ENCODE measurements at places on chromosomes 6 and 20. TPM values are rescaled to one million over a fixed set of nuclear protein-coding genes. Genes with fewer than 3 reads are reported as not detected.
A peak's percentile ranks its signal among the peaks of the same experiment; 100 is the strongest.

The DEFB124 gene
- total RNA-seq = not detected

The POLR1H gene
- total RNA-seq = 16.2 TPM

The POLR1C gene
- total RNA-seq = 13.5 TPM

The TEAD3 gene
- 19.3 TPM for total RNA-seq

The PRL gene
- not detected for total RNA-seq

The ENPP4 gene
- total RNA-seq = 36.0 TPM

- H3K4me1 ChIP-seq = peaks cover 17% of the 10 kb centered on the region
- no peaks in the 10 kb centered on the region for H3K27me3 ChIP-seq
- no peak for DNase-seq
- no peak overlapping the region for H3K4me3 ChIP-seq
Measured at GRCh38 chr20:6702144-6702543, 65.3 kb upstream of the BMP2 start.

GRCh38 chr6:80464901-80465300 lies 358.4 kb downstream of the BCKDHB start:
- H3K4me3 ChIP-seq = no peak overlapping the region
- H3K36me3 ChIP-seq = no peaks in the 10 kb centered on the region
- H3K4me1 ChIP-seq = no peaks in the 10 kb centered on the region
- no peak for DNase-seq
- H3K27ac ChIP-seq = no peak overlapping the region

DNA sequence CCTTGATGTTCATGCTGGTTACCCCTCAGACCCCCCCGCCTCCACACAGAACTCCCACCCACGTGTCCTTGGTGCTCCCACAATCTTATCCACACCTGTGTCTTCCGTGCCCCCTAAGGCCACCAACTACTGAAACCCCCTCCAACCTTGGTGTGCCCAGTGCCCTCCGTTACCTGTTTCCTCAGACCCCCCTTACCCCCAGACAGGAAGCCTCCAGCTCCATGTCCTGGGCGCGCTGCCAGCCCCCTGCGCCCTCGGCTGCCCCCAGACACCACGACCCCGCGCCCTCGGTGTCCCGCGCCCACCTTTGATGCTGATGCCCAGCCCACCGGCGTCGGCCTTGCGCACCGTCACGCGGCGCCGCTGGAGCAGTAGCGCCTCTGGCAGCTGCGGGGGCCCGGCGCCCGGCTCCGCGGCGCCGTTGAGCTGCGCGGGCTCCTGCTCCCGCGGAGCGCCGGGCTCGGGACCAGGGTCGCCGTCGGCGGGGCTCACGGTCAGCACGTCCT lies 504 bp downstream of the SNTA1 start:
- no peaks in the 10 kb centered on the region for H3K27me3 ChIP-seq
- no peak for DNase-seq
- no peaks in the 10 kb centered on the region for H3K4me1 ChIP-seq
- H3K36me3 ChIP-seq = no peaks in the 10 kb centered on the region
- peak overlapping the region; percentile 86 for H3K27ac ChIP-seq
- H3K4me3 ChIP-seq = peak overlapping the region; percentile 68

GRCh38 chr20:53918020-53918311 lies 152.4 kb downstream of the BCAS1 start:
- DNase-seq = no peak
- no peaks in the 10 kb centered on the region for H3K4me1 ChIP-seq
- no peak overlapping the region for H3K4me3 ChIP-seq
- no peaks in the 10 kb centered on the region for H3K36me3 ChIP-seq
- H3K27ac ChIP-seq = peak overlapping the region; percentile 90
- H3K27me3 ChIP-seq = no peaks in the 10 kb centered on the region

GRCh38 chr6:21946298-21946783 lies 350.5 kb downstream of the PRL start:
- H3K4me3 ChIP-seq = no peak overlapping the region
- H3K27me3 ChIP-seq = no peaks in the 10 kb centered on the region
- peaks cover 2% of the 10 kb centered on the region for H3K4me1 ChIP-seq
- no peak for DNase-seq
- H3K36me3 ChIP-seq = no peaks in the 10 kb centered on the region

DNA sequence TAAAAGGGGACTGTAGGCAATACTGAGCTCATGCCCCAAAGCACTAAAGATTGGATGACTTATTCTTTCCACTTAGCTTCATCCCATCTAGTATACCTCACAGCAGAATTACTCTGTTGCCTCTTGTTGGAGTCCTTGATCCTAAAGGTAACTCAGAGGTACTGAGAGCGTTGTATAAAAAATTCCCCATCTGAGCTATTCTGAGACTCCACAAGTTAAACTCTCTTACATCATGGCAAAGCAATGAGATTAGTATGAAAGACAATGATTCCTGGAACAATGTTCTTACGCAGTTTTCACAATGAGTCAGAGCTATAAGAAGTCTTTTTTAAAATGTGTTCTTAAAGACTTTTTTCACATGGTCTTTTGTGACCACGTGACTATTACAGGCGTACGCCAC lies 370.1 kb downstream of the ADGRB3 start:
- H3K4me3 ChIP-seq = no peak overlapping the region
- no peak for DNase-seq
- H3K4me1 ChIP-seq = no peaks in the 10 kb centered on the region
- H3K27ac ChIP-seq = no peak overlapping the region
- no peaks in the 10 kb centered on the region for H3K27me3 ChIP-seq

DNA sequence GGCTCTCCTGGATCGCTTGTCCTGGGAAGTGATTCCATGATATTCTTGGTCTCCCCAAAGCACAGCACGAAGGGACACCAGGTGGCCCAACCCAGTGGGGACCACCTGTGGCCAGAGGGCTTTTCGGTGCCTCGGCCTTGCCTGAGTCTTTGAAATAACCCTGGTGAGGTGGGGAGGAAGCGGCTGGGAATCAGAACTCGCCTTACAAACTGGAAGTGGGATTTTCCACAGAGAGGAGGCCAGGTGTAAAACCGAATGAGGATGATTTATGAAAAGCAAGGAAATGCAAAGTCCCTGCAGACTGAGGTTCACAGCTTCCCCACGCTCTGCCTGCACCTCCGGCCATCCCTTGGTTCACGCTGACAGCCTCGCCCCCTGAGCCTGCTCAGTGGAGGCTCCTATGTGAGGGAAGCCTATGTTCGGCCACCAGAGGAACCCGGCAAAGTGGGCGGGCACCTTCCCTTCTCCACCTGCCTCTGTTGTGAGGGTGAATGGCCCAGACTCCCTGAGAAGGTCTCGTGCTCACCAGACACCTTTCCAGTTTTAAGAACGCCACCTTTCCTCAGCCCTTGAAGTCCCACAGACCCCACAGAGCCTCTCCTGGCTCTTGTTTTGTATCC lies 133.8 kb upstream of the CST7 start:
- H3K4me3 ChIP-seq = no peak overlapping the region
- H3K27ac ChIP-seq = no peak overlapping the region
- H3K36me3 ChIP-seq = no peaks in the 10 kb centered on the region
- no peaks in the 10 kb centered on the region for H3K4me1 ChIP-seq
- no peak for DNase-seq

GRCh38 chr6:136635615-136636014 lies 85.4 kb upstream of the MAP7 start:
- H3K27ac ChIP-seq = no peak overlapping the region
- no peak overlapping the region for H3K4me3 ChIP-seq
- H3K27me3 ChIP-seq = no peaks in the 10 kb centered on the region
- no peak for DNase-seq
- H3K4me1 ChIP-seq = no peaks in the 10 kb centered on the region
- H3K36me3 ChIP-seq = peaks cover 7% of the 10 kb centered on the region

DNA sequence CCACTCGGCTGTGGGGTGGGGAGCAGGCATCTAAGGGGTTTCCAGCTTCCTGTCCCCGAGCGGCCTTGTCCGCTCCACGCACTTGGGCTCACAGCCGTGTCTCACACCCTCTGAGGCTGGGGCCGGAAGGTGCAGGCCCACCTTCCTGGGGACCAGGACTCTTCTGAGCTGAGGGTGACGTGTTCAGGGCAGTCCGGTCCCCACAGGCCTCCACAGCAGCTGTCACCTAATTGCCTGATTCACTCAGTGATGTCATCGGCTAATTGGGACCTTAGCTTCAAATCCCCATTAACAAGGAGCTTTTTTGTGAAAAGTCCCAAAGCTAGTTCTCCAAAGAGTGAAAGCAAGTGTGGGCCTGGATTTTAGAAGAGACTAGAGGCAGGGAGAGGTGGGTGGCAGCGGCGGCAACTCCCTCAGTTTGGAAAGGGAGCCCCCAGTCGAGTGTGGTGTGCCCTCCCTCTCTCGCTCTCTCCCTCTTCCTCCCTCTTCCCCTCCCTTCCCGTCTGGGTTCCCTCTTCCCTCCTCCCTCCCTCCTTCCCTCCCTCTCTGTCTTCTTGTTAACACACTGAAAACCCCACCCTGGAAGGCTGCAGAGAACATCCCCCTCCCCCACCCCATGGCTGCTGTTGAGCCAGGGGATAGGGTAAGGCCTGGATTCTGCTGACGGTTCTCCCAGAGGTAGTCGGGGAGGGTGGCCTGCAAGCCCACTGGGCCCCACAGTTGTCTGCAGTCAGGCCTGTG lies 39.0 kb downstream of the MYT1 start:
- no peak overlapping the region for H3K27ac ChIP-seq
- no peak for DNase-seq
- no peak overlapping the region for H3K4me3 ChIP-seq
- no peaks in the 10 kb centered on the region for H3K27me3 ChIP-seq
- H3K4me1 ChIP-seq = no peaks in the 10 kb centered on the region
- H3K36me3 ChIP-seq = no peaks in the 10 kb centered on the region

- no peak for DNase-seq
- H3K4me3 ChIP-seq = no peak overlapping the region
- H3K4me1 ChIP-seq = peaks cover 15% of the 10 kb centered on the region
Measured at GRCh38 chr20:50758469-50758868, 27.1 kb downstream of the PARD6B start.

- no peak overlapping the region for H3K27ac ChIP-seq
- no peaks in the 10 kb centered on the region for H3K36me3 ChIP-seq
- H3K4me3 ChIP-seq = no peak overlapping the region
- no peaks in the 10 kb centered on the region for H3K4me1 ChIP-seq
- no peak for DNase-seq
Measured at GRCh38 chr6:4153514-4153985, 18.2 kb upstream of the ECI2 start.

- H3K4me1 ChIP-seq = peaks cover 29% of the 10 kb centered on the region
- DNase-seq = no peak
- no peak overlapping the region for H3K27ac ChIP-seq
- H3K4me3 ChIP-seq = no peak overlapping the region
- peaks cover 1% of the 10 kb centered on the region for H3K36me3 ChIP-seq
Measured at GRCh38 chr20:49894073-49894470, 21.3 kb downstream of the SPATA2 start.

GRCh38 chr6:107488875-107489635 lies 862 bp upstream of the SOBP start:
- peak overlapping the region; percentile 80 for H3K4me3 ChIP-seq
- DNase-seq = peak; percentile 65
- peaks cover 36% of the 10 kb centered on the region for H3K4me1 ChIP-seq
- H3K27me3 ChIP-seq = no peaks in the 10 kb centered on the region
- H3K27ac ChIP-seq = peak overlapping the region; percentile 91

DNA sequence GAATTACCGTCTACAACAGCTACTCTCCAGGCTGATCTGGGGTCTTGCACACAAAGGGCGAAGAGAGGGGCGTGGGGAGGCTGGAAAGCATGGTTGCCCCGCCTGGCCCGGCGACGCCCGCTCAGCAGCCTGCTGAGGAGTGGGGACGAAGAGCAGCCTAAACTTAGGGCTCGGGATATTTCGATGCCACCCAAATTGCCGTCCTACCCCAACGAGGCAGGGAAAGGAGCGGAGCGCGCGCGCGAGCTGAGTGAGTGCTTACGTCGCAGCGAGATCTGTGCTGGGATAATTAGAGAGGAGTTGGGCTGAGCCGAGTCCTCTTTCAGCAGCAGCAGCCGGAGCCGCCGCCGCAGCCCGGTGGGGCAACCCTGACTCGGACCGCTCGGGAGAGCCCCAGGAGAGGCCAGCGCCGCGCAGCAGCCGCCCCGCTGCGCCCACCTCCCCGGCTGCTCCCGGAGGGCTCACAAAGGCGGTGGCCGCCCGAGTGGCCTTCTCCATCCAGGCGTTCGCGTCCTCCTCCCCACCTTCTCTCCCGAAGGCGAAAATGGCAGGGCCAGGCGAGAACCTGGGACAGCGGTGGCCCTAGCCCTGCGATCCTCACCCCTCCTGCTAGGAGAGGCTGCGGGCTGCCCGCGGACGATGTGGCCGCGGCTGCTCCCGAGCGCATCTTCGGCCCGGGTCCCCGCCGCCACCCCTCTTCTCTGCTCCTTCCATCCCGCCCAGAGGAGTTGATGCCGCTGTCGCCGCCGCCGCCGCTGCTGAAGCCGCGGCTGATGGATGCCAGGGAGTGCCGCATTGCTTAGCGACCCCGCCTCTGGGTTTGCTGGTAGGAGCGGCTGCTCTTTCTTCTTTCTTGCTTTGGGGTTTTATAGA lies at the start of gene CLVS2:
Gene CLVS2 (plus strand): TSS at position 315 of the 873 bp plus-strand sequence. CDS start 1,543 bp downstream, outside the sequence.
- DNase-seq = no peak
- H3K4me3 ChIP-seq = peak within 1 kb of the TSS; percentile 23
- H3K36me3 ChIP-seq = no peaks in the 10 kb centered on the region
- peaks cover 13% of the 10 kb centered on the region for H3K27me3 ChIP-seq
- H3K4me1 ChIP-seq = peaks cover 11% of the 10 kb centered on the region
- H3K27ac ChIP-seq = no peak within 1 kb of the TSS

DNA sequence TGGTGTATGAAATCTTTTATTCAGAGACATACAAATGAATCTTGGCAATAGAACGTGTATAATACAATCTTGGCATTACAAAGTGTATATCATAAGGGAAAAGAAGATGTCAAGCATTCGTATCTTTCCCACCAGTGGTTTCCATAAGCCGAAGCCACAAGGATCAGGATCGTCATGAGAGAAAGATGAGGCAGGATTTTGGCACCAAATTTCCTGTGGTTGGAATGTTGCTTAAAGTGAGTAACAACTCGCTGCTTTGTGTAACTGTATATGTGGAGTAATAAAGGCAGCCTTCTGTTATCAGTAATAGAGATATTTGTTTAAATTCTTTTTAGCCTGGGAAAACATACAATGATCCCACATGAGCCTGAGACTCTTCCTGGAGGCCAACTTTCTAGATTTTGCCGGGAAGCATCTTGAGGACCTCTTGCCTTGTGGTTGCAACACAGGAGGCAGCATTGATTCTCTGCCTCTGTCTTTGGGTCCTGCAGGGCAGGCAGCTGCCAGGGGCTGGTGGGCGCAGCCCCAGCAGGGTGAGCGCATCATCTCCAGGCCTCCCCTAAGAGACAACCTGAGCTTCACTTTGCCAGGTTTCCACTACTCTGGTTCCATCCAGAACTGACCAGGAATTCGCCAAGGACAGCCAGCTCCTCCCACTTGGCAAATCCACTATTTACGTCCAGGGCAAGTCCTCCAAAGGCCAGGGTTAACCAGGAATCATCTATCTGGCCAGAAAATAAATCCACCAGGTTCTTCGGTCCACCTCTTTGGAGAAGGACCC lies 230.9 kb upstream of the SULF2 start:
- H3K4me1 ChIP-seq = no peaks in the 10 kb centered on the region
- H3K36me3 ChIP-seq = no peaks in the 10 kb centered on the region
- no peak for DNase-seq
- no peaks in the 10 kb centered on the region for H3K27me3 ChIP-seq
- no peak overlapping the region for H3K27ac ChIP-seq
- H3K4me3 ChIP-seq = no peak overlapping the region

GRCh38 chr6:150191809-150192208 lies 49.0 kb downstream of the PPP1R14C start:
- DNase-seq = no peak
- no peaks in the 10 kb centered on the region for H3K27me3 ChIP-seq
- no peak overlapping the region for H3K4me3 ChIP-seq
- peaks cover 18% of the 10 kb centered on the region for H3K4me1 ChIP-seq

- H3K4me3 ChIP-seq = peak within 1 kb of the TSS; percentile 91
- peak within 1 kb of the TSS; percentile 92 for H3K27ac ChIP-seq
- H3K4me1 ChIP-seq = peaks cover 44% of the 10 kb centered on the region
- H3K27me3 ChIP-seq = no peaks in the 10 kb centered on the region
- DNase-seq = peak; percentile 98
- H3K36me3 ChIP-seq = peaks cover 62% of the 10 kb centered on the region
Measured at GRCh38 chr6:43516697-43517504, at the start of the genes POLR1C and YIPF3. Gene POLR1C (plus strand): TSS chr6:43517089. CDS start chr6:43517110, 21 bp downstream. Gene YIPF3 (minus strand): TSS chr6:43516926. CDS start chr6:43516807, 119 bp downstream.

- DNase-seq = peak; percentile 96
- H3K27ac ChIP-seq = peak overlapping the region; percentile 49
- H3K27me3 ChIP-seq = no peaks in the 10 kb centered on the region
Measured at GRCh38 chr6:150667977-150668716, 68.5 kb downstream of the PLEKHG1 start.

All from right atrium auricular region (tissue), 2 donors.